ENCODE measurements at places on chromosomes 16 and 17. TPM values are rescaled to one million over a fixed set of nuclear protein-coding genes. Genes with fewer than 3 reads are reported as not detected.

DNA sequence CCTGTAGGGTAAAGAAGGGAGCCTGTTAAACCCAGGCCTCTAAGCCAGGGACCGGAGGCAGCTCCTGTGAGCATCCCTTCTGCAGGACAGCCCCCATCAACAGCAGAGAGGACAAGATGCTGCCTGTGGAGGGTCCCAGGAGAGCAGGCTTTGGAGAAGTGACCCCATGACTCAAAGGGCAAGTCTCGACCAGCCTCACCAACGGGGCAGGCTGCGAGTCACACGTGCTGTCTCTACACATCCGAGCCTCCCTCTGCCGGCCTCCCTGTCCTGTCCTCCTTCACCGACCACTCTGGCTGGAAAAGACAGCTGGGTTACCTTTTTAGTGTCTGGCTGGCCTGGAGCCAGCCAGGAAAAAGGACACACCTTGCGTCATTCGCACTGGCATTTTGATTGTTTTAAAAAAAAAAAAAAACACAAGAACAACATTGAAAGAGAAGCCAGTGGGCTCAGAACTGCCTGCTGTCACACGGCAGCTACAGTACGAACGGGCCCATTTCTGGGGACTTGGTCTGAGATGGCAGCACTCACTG lies 74.5 kb upstream of the RCVRN start:
- H3K27ac ChIP-seq = no peak overlapping the region
- H3K4me1 ChIP-seq = peaks cover 13% of the 10 kb centered on the region
- no peak for DNase-seq
- no peaks in the 10 kb centered on the region for H3K36me3 ChIP-seq
- H3K27me3 ChIP-seq = no peaks in the 10 kb centered on the region

DNA sequence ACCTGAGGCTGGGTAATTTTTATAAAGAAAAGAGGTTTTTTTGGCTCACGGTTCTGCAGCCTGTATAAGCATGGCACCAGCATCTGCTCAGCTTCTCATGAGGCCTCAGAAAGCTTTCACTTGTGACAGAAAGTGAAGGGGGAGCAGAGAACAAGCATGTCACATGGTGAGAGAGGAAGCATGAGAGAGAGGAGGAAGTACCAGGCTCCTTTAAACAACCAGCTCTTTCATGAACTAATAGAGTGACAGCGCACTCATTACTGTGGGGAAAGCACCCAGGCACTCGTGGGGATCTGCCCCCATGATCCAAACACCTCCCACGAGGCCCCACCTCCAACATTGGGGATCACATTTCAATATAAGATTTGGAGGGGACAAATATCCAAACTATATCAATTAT lies 86.8 kb downstream of the USP32 start:
- DNase-seq = no peak
- H3K4me3 ChIP-seq = no peak overlapping the region
- peaks cover 10% of the 10 kb centered on the region for H3K4me1 ChIP-seq
- H3K27ac ChIP-seq = peak overlapping the region; percentile 85
- no peaks in the 10 kb centered on the region for H3K27me3 ChIP-seq
- no peaks in the 10 kb centered on the region for H3K36me3 ChIP-seq

TNP2 gene
- total RNA-seq = not detected

- DNase-seq = no peak
- H3K36me3 ChIP-seq = no peaks in the 10 kb centered on the region
- H3K27me3 ChIP-seq = peaks cover 8% of the 10 kb centered on the region
- H3K27ac ChIP-seq = no peak overlapping the region
These were observed 127.8 kb downstream of the OR1D5 start for GRCh38 chr17:2935632-2936031.

DNA sequence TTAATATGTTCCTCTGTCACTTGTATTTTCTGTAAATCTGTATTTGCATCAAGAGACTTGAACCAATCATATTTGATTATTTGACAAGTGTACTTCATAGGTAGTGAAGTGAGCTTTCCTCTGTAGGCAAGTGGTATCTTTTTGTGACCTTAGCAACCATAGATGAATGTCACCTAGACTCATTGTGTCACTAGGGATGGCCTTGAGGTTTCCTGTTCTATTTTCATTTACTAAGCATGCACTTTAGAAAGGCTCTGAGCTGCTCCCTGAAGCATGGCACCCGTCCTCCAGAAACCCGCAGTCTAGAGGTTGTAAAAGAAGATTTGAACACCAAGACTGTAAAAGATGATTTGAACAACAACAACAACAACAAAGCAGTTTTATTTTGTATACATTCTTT lies 151.7 kb downstream of the PRKCB start:
- peaks cover 35% of the 10 kb centered on the region for H3K27me3 ChIP-seq
- no peaks in the 10 kb centered on the region for H3K36me3 ChIP-seq
- H3K4me1 ChIP-seq = no peaks in the 10 kb centered on the region

PIRT gene
- 0.07 TPM for total RNA-seq

DNA sequence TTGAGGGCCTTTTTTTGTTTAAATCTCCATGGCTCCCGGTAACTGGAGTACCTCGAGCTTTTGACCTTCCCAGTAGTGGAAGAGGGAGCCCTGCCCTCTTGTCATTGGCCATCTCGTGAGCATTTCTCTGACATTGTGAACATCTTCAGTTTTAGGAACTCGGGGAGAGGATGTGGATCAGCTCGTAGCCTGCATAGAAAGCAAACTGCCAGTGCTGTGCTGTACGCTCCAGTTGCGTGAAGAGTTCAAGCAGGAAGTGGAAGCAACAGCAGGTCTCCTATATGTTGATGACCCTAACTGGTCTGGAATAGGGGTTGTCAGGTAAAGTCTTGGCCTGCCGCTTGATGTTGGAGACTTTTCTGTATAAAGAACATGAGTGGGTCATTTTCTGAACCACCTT lies 24.3 kb downstream of the NTAN1 start:
- H3K36me3 ChIP-seq = peaks cover 2% of the 10 kb centered on the region
- H3K4me1 ChIP-seq = no peaks in the 10 kb centered on the region
- no peak overlapping the region for H3K4me3 ChIP-seq

EPX gene
- total RNA-seq = not detected

- H3K27me3 ChIP-seq = peaks cover 8% of the 10 kb centered on the region
- peaks cover 6% of the 10 kb centered on the region for H3K4me1 ChIP-seq
- H3K36me3 ChIP-seq = no peaks in the 10 kb centered on the region
- DNase-seq = peak; percentile 32
- H3K4me3 ChIP-seq = peak overlapping the region; percentile 75
These were observed 251.4 kb upstream of the RPL38 start for GRCh38 chr17:73952082-73952479.

- peak overlapping the region; percentile 80 for H3K4me3 ChIP-seq
- peak; percentile 15 for DNase-seq
These were observed 185.0 kb downstream of the TANC2 start for GRCh38 chr17:63150994-63151464.

- no peak overlapping the region for H3K27ac ChIP-seq
- no peak overlapping the region for H3K4me3 ChIP-seq
- H3K36me3 ChIP-seq = peaks cover 5% of the 10 kb centered on the region
- no peak for DNase-seq
These were observed 459.3 kb downstream of the HS3ST3B1 start for GRCh38 chr17:14760212-14760611.

GRCh38 chr16:81987706-81988105 lies 23.6 kb downstream of the SDR42E1 start:
- H3K27ac ChIP-seq = no peak overlapping the region
- no peak overlapping the region for H3K4me3 ChIP-seq
- no peaks in the 10 kb centered on the region for H3K36me3 ChIP-seq
- peaks cover 3% of the 10 kb centered on the region for H3K27me3 ChIP-seq
- no peaks in the 10 kb centered on the region for H3K4me1 ChIP-seq
- no peak for DNase-seq

- H3K27ac ChIP-seq = no peak overlapping the region
- peaks cover 76% of the 10 kb centered on the region for H3K27me3 ChIP-seq
- H3K36me3 ChIP-seq = no peaks in the 10 kb centered on the region
- no peak for DNase-seq
These were observed 266.0 kb downstream of the ENGASE start for GRCh38 chr17:79340333-79341221.

SMTNL2 gene
- 1.4 TPM for total RNA-seq

CEMP1 gene
- total RNA-seq = not detected

DNA sequence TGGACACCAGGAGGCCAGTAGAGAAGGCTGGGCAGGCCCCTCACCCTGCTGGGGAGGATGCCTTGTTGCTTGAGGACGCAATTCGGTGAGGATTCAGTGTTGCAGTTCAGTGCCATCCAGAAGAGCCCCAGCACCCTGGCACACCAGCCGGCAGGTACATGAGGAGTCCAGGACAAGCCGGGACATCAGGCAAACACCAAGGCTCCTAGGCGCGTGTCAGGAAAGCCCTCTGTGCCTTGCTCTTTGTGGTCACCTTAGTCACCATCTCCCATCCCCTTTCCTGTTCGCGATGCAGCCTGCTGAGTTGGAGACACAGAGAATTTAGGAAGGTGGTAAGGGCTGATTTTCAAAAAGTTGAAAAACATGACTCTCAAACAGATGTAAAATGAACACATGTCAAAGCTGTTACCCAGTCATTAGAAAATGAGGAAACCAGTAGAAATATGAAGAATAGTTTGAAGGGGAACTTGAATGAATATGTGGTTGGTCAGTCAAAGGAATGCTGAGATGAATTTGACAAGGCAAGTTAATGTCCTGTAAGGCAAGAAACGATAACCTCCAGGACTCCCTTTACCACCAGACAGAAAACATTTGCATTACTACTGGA lies 2.3 kb upstream of the NCBP3 start:
- no peak overlapping the region for H3K27ac ChIP-seq
- peaks cover 6% of the 10 kb centered on the region for H3K27me3 ChIP-seq
- peaks cover 19% of the 10 kb centered on the region for H3K4me1 ChIP-seq
- H3K36me3 ChIP-seq = no peaks in the 10 kb centered on the region

GRCh38 chr16:84810518-84811273 lies 9.1 kb upstream of the CRISPLD2 start:
- H3K36me3 ChIP-seq = no peaks in the 10 kb centered on the region
- DNase-seq = no peak
- peaks cover 34% of the 10 kb centered on the region for H3K27me3 ChIP-seq
- no peak overlapping the region for H3K4me3 ChIP-seq
- H3K4me1 ChIP-seq = no peaks in the 10 kb centered on the region

GPRC5C gene
- 4.6 TPM for total RNA-seq

GRCh38 chr17:41537614-41537954 lies 9.5 kb upstream of the KRT19 start:
- no peak overlapping the region for H3K4me3 ChIP-seq
- peak overlapping the region; percentile 19 for H3K27ac ChIP-seq
- peaks cover 13% of the 10 kb centered on the region for H3K27me3 ChIP-seq
- DNase-seq = no peak
- H3K36me3 ChIP-seq = no peaks in the 10 kb centered on the region
- no peaks in the 10 kb centered on the region for H3K4me1 ChIP-seq

ITGA3 gene
- total RNA-seq = 4.8 TPM

GRCh38 chr17:81537343-81537855 lies 9.2 kb downstream of the FSCN2 start:
- H3K4me3 ChIP-seq = no peak overlapping the region
- DNase-seq = no peak
- peaks cover 34% of the 10 kb centered on the region for H3K27me3 ChIP-seq
- H3K36me3 ChIP-seq = no peaks in the 10 kb centered on the region
- H3K4me1 ChIP-seq = peaks cover 8% of the 10 kb centered on the region
- no peak overlapping the region for H3K27ac ChIP-seq

TNFRSF12A gene
- total RNA-seq = 3.1 TPM

EVPL gene
- not detected for total RNA-seq
